CD4-positive, alpha-beta T cell treated with Interleukin-4 for 1 hour (primary cell): ENCODE measurements at places on chromosomes 2 and 18.

GRCh38 chr2:212979799-212980198, 171.6 kb downstream of the IKZF2 start:
- DNase-seq = no peak

DNA sequence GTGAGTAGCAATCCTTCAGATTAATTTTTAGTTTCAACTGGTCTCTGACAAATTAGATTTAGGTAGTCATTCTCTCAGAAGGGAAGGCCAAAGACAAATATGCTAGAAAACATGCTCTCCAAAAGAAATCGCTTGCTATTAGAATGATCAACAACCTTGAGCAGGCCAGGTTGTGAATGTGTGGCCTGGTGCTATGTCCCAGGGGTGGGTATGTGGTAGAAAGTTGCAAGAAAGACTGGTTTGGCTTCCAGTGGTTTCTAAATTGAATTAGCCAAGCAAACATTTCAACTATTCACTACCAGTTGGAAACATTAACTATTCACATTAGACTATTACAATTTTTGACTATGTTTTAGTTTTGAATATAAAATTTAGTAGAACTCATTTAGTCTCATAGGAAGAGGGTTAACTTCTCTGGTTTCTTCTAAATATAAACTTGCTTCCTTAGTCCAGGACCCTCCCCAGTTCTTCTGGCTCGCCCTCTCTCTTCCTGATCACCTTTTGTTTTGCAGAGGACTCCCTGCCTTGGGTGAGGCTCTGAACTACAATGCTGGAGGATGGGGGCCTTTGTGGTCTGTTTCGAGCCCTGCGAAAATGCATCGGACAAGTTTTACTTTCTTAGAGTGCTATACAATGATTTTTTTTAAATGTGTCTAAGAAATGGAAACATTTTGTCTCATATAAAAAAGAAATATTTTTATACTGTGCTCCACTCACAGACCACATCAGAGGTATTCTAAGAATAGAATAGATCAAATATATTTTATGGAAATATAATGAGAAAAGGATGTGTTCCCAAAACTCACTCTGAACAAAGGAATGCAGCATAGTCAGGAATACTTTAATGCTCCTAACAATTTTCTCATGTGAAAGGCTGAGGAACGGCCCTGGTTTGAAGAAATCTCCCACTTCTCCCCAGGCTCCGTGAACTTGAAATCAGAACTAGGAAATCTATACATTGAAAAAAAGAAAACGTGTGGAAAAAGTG, 375.0 kb upstream of the ZEB2 start:
- no peak for DNase-seq

- no peak for DNase-seq
Observed at GRCh38 chr2:147844697-147845410, at the start of gene ACVR2A. TSS of gene ACVR2A (plus strand) at chr2:147845029. CDS start at chr2:147845153, 124 bp downstream.

DNA sequence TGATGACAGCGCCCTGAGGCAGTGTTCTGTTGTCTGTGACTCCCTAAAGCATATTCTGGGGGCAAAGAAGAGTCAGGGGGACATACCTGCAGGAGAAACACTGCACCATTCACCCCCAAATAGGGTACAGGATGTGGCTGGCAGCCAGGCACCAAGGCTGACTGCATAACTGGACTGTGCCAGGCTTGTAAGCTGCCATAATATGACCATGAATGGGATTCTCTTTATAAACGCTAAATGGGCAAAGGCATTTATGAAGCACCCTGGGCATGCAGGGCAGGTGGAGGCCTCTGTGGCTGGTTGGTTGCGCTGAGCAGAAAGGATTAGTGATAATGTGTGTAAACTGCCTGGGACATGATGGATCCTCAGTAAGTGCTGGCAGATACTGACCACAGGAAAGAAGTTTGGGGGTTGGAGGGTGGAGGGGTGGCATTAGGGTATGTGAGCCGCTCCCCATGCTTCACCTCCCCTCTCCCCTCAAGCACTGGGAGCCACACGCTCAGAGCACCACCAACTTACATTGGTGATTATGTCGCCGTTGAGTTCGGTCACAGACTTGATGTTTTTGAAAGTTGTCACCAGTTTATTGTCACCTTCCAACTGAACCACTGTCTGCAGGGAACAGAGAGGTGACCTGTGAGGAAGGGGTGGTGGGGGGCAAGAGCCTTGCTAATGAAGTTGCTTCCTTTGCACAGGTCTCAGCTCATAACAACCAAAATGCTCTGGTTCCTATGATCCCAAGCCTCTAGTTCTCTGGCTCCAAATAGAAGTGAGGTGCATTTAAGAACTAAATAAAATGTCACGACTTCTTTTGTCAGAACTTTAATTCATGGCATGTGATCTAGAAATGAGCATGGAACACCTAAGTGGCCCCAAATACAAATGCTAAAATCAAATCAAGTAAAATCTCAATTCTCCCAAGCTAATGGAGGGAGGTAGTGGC, 3.6 kb downstream of the FABP1 start:
- no peak for DNase-seq

- DNase-seq = no peak
Observed at GRCh38 chr2:42106257-42106816, 58.5 kb downstream of the PKDCC start.

DNA sequence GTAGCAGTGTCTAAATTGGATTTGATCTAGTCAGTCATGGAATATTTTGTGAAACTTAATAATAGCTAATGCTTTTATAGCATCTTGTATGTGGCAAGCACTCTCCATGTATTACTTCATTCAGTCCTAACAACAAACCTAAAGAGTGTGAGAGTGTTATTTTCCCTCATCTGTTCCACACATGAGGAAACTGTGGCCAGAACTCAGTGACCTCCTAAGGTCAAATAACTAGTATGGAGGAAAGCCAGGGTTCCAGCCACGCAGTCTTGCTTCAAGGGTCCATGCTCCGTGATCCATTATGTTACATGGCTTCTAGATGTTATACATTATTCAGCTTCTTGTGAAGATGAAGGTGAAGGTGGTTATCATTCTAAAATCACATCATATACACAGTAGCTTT, 45.5 kb downstream of the TWSG1 start:
- DNase-seq = no peak

- DNase-seq = no peak
Observed at GRCh38 chr2:102313025-102313424, 1.7 kb downstream of the IL1RL1 start.
